ENCODE measurements at places on chromosomes 5 and 9.

DNA sequence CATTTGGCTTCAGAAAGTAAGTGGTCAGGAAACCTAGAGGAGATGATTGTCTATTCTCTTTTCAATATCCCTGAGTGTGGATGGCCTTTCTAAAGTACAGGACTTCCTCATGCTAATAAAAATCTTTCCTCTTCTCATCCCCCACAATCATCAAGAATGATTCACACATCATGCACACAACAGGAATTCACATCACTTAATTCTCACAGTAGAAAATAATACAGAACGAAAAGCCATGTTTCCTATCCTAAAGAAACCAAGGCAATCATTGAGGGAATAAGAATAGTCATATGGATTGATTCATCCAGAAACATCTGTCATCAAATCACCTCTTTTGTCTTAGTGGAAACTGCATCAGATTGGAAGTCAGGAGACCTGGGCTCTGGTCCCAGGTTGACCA is 203.1 kb upstream of the PIK3R1 start:
- no peak for DNase-seq

GRCh38 chr5:163914910-163915309 is 409.5 kb downstream of the MAT2B start:
- DNase-seq = no peak

DNA sequence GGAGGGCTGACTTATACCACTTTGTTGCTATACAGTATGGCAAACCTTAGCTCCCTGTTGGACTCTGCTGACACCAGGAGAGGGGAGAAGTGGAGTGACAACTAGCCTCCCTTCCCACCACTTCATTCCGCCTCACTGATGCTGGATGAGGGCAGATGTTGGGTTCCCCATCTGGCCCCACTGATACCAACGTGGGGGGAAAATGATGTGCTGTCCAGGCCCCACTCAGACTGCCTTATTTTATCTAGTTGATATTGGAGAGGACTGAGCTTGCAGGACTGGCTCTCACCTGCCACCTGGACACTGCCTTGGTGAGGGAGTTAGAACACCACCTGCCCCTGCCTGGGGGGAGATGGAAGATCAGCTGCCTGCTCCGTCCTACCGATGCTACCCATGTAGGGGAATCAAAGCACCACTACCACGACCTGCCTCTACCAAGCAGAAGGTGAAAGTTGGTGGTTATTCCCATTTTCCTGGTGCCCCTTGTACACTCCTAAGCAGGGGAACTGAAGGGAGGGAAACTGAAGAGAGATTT is 292.1 kb downstream of the GADD45G start:
- DNase-seq = no peak

DNA sequence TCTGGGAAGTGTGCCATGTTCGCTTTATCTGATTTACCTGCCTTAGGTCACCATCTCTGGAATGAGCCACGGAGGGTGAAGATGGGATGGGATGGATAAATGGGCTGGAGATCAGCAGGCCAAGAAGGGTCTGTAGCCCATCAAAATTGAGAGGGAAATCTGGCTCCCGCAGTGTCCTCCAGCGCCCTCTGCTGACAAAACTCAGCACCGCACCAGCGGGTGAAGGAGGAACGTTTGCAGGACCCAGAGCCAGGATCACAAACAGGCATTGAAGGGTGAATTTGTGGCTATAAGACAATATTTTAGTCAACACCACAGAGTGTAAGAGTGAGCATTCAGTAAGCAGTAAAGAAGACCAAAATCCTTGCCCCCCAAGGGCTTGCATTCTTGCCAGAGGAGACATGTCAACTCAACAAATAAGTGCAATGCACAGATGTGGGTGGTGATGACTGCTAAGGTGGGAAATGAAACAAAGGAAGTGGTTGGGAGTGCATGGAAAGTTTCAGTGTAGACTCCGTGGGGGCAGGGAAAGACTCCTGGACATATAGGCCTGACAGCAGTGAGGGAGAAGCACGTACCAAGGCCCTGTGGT is 124.4 kb downstream of the TENT4A start:
- DNase-seq = peak; percentile 55

DNA sequence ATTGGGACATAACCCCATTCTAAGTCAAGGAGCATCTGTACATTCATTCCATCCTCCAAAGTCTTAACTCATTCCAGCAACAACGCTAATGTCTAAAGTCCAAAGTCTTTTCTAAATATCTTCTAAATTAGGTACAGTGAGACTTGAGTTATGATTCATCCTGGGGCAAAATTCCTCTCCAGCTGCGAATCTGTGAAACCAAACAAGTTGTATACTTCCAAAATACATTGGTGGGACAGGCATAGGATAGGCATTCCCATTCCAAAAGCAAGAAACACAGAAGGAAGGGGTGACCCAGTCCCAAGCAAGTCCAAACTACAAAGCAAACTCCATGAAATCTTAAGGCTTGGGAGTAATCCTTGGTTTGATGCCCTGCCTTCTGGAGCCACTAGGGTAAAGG is 97.6 kb upstream of the FANCC start:
- DNase-seq = no peak

- no peak for DNase-seq
Observed at GRCh38 chr9:133787754-133788025, 49.5 kb upstream of the SARDH start.

GRCh38 chr9:127116957-127117356 is 5.5 kb downstream of the ANGPTL2 start:
- no peak for DNase-seq

- no peak for DNase-seq
Observed at GRCh38 chr9:88733651-88734421, 198.9 kb downstream of the NXNL2 start.

- no peak for DNase-seq
Observed at GRCh38 chr5:59582746-59583145, 310.8 kb downstream of the PDE4D start.

GRCh38 chr5:10552183-10553143 is 11.4 kb upstream of the ANKRD33B start:
- DNase-seq = peak; percentile 61

DNA sequence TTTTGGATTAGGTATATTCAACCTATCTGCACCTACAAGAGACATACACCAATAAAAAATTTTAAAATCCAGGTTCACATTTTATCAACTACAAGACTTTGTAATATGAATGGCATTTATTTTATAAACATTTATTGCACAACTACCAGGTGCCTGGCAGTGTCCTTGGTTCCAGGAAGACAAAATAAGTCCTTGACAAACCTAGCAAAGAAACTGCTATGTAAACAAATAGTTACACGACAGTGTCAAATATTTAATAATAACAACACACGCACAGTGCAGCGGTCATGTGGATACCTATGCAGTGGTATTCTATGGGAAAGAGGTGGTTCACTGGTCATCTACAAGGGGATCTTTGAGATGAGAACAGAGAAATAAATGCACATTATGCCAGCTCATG is 120.7 kb downstream of the MYO10 start:
- DNase-seq = peak; percentile 72

DNA sequence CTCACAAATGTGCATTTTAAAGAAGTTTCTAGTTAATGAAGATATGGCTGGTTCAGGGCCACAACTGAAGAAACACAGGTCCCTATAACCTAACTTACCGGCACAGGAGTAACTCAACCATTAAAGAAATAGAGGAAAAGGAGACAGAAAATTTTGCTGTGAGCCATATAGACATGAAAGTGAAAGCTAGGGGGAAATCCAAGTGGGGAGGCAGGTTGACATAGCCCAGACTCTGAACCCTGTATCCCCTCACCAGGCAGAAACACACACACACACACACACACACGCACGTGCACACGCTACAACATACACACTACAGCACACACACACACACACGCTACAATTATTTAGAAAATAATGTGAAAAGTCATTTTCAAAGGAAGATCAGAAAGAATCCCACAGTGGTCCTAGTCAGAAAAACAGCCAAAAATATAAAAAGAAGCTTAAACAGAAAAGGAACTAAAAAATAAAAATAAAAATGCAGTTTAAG is 856.4 kb upstream of the CDH6 start:
- DNase-seq = no peak

DNA sequence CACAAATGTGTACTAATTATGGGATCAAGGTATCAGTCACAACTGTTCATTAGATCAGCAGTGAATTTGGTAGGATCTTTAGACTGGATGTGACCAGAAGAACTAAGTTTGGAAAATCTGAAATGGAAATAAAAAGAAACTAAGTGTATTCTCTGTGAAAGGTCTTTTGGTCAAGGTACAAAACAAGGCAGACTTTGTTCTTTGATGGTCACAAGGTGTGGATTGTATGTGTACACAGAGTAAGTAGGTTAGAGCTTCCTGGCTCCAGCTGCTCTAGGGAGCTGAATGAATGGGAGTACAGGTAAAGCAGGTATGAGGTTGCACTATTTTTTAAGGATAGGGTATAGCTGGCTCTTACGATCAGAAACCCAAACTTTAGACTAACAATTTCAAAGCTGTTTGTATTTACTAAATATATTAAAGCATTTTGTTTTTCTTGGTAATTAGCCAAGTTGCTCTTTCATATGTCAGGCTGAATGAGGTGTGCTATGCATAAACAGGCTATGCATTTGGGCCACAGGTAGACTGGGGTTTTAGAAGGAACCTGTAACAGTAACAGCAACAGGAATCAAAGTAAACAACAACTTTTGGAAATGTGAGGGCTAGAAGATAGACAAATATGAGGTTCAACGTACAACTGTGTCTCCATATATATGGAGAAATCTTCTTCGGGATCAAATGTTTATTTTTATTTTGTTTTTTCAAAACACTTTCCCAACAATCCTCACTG is 32.5 kb downstream of the FAM169A start:
- no peak for DNase-seq

GRCh38 chr5:106171132-106171531 is 1499.6 kb downstream of the EFNA5 start:
- peak; percentile 55 for DNase-seq

- no peak for DNase-seq
Observed at GRCh38 chr5:18323891-18324290, 689.6 kb downstream of the TAF11L14 start.

GRCh38 chr5:4551034-4551433 is 589.1 kb upstream of the ADAMTS16 start:
- DNase-seq = no peak

- no peak for DNase-seq
Observed at GRCh38 chr9:9387511-9388115, 1225.2 kb downstream of the PTPRD start.

GRCh38 chr5:35009657-35010056 is 38.1 kb downstream of the AGXT2 start:
- no peak for DNase-seq

- DNase-seq = no peak
Observed at GRCh38 chr5:111076091-111076490, 4.6 kb downstream of the TSLP start.

GRCh38 chr5:10275991-10276390 is 25.9 kb downstream of the CCT5 start:
- DNase-seq = no peak

GRCh38 chr9:69173891-69174615 is at the start of gene TJP2:
Gene TJP2, plus strand, starts transcription at chr9:69174277. Its CDS starts 96 bp downstream, at chr9:69174373.
- DNase-seq = no peak

DNA sequence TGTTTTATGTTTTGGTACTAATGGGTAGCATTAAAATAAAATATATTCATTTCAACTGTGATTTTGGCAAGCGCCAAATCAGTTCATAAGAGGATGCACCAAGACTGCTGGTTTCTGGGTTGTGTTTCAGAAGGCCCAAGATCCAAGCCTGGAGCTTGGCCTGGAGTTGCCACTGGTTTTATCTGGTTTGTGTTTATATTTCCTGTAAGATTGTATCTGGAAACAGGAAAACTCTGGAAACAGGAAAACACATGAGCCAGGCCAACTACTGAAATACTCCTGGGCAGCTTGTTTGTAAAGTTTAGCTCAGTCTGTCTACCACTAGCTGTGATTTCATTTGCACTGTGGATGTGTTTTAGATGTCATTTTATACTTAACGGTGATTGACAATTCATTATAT is 5.5 kb downstream of the FSTL4 start:
- no peak for DNase-seq

- peak; percentile 72 for DNase-seq
Observed at GRCh38 chr9:38035873-38036272, 33.2 kb downstream of the SHB start.

GRCh38 chr9:126482361-126483044 is 131.2 kb upstream of the LMX1B start:
- no peak for DNase-seq

DNA sequence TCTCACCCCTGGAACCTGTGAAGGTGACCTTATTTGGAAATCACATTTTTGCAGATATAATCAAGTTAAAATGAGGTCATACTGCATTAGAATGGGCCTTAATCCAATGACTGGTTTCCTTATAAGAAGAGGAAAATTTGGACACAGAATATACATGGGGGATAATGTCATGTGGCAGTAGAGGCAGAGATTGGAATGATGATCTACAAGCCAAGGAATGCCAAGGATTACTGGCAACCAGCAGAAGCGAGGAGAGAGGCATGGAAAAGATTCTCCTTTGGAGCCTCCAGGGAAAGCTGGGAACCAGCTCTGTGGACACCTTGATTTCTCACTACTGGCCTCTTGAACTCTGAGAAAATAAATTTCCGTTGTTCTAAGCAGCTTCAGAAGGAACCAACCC is 20.2 kb upstream of the CEP78 start:
- DNase-seq = no peak

DNA sequence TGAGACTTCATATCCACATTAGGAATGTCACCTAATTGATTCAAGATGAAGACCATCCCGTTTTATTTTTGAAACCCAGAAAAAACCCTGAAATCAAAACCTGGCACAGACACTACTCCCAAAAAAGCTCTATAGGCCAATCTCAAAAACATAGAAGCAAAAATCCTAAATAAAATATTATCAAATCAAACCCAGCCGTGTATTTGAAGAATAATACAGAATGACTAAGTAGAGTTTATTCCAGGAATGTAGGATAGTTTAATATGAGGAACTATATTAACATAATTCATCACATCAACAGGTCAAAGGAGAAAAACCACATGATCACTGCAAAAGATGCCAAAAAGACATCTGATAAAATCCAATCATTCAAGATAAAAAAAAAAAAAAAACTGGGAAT is 167.1 kb downstream of the ACTL7B start:
- no peak for DNase-seq

DNA sequence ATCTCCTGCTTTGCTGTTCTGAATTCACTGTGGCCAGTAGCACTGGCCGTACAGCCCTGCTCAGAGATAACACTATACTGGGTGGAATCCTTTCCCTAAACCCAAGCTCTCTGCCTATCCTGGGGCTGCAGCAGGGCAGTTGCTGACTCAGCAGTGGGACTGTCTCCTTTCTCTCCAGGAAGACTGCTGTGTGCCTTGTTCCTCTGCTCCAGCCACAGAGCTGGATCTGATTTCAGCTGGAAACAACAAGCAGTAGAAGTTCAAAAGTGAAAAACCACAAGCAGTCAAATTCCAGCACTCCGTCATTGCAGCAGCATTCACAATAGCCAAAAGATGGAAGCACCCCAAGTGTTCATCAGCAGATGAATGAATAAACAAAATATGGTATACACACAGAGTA is 105.0 kb downstream of the FBXL7 start:
- no peak for DNase-seq

DNA sequence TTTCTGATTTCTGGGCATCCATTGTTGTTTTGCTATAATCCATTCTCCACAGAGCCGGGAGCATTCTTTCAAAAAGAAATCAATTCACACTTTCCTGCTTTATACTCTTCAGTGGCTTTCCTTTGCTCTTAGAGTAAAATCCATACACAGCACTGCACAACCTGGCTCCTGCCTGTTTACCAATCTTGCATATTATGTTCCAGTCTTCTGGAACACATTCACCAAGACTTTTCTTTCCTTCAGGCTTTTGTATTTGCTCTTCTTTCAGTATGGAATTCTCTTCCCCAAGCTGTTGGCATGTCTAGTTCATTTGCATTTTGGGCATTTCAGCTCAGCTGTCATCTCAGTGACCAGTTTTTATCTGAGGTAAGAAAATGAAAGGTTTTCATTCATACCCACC is 6.3 kb downstream of the RFESD start:
- no peak for DNase-seq

- no peak for DNase-seq
Observed at GRCh38 chr5:143449772-143450171, 46.3 kb upstream of the NR3C1 start.
